Activated T-helper 1 cell treated with anti-CD3 and anti-CD28 coated beads, Interleukin-2, amount 50 U/mL, for 16 hours (primary cell): ENCODE measurements at places on chromosomes 3 and 15.

DNA sequence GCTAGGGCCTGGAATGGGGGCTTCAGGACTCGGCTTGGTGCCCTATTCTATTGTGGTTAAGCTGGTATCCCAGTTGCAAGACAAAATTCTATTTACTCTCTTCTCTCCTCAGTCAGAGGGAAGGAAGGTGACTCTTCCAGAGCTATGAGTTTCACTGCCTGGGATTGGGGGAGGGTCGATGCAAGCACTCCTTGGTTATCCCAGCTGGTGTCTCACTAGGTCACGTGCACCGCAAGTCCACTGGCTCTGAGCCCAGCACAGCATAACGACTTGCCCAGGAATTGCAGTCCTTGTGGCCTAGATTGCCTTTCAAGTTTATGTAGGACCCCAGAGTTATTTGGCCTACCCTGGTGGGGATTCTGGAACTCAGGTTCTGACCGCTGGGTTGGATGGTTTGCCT, 958.8 kb downstream of the IGSF11 start:
- no peak for DNase-seq

DNA sequence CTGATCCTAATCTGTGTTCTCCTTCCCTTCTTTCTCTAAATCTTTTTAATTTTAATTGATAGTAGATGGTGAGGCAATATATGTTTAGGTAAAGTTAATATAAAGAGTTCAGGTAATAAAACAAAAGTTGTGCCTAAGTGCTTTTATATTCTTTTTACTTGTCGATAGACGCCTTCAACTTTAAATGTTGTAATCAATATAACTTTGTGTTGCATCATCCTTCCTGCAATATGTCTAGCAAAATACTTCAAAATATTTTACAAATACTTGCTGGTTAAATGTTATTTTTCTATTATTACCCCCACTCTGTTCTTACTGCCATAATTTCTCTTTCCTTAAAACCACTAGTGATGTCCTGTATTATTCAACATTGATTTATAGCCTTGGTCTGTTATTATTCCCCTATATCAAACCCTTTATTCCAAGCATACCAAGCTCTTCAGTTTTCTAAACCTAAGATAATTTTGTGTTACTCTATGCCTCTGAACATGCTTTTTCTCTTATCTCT, 92.4 kb downstream of the NAALADL2 start:
- no peak for DNase-seq

DNA sequence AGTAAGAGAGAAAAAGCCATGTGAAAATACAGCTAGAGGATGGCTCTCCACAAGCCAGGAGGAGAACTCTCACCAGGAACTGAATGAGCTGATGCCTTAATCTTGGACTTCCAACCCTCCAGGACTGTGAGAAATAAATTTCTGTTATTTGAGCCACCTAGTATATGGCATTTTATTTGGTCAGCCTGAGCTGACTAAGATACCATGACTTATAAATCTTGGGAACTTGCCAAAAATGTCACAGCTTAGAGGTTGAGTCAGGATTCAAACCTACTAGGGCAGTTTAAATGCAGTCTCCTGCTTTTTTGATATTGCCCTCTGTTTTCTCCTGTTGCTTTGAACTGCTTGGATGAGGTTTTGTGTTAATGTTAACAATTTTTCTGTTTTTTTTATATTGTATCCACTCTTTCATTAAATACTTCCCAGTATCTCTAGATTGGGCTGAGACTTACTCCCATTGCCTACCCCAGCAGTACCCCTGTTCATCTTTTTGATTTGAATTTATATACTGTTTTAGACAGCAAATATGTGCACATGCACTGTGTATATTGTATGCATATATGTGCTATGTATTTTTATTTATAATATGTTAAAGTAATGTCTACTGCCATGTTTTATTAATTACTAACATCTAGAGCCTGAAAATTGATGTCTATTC, 1223.2 kb downstream of the OTOL1 start:
- DNase-seq, result no peak

GRCh38 chr15:88605189-88606069, 15.7 kb upstream of the AEN start:
- no peak for DNase-seq

DNA sequence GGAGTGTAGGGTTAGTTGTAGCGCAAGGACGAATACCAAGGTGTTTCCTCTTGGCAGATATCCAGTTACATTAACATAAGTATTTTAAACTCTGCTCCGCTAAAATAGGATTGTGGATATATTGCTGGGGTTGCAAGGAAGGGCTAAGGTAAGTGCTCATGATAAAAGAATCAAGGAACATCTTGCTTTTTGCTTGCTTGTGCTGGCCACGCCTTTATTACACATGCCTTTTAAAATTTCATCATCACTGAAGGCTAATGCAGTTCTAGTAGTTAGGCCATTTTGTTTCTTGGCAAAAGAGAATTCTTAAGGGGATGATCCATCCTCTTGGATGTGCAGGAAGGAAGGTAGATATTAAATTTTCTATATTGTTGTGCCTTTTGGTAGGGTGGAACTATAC, 415.6 kb upstream of the TPM1 start:
- no peak for DNase-seq

- no peak for DNase-seq
Measured at GRCh38 chr3:16174976-16175901, 759 bp downstream of the GALNT15 start.

DNA sequence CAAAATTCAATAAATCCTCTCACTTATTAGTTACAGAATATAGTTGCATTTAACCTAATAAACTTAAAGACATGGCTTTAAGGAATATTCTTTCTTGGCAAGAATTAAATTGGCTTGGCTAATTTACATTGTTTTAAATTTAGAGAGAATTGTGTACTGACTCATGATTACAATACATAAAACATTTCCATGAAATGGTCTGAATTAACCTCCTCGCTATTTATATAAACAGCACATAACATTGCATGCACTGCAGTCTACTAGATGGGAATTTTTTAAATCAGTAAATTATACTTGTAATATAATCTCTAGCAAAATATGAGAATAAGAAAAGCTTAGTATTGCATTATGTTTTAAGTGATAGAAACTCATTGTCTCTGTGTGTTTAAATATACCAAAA, 268.9 kb downstream of the SHOX2 start:
- no peak for DNase-seq

GRCh38 chr3:162938083-162938482, 1441.5 kb downstream of the OTOL1 start:
- DNase-seq, result no peak

DNA sequence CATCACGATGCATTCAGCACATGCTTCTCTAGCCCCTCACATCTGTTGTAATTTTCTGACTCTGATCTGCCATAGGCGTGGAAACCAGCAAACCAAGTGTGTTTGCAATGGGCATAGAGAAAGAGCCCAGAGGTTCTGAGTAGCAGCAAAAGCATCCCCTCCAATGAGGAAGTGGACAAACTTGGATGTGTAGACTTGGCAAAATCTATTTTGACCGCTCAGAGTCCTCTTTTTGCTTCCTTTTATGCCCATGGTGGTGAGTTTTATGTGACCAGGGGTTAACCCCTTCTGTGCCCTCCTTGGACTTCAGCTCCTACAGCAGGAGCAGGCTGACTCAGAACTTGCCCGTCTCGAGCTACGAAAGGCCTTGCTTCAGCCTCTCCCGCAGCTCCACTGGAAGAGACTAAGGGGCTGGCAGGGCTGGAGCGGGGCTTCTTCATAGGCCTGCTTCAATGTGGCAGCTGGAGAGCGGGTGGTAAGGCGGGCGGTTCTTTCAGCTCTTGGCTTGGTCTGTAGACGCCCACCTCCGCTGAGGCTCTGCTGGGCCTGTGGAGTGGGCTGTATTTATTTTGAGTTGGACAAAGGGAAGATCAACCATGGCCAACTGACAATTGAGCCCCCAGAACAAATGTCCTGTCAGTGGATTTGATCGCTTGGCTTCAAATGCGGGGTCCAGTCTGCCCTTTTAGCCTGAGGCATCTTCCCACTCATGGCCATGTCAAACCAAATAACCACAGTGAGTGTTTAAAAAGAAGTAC, 6.5 kb upstream of the ETV5 start:
- DNase-seq, result no peak

- DNase-seq, result no peak
Measured at GRCh38 chr3:116338713-116339112, 106.6 kb downstream of the LSAMP start.

GRCh38 chr3:46019707-46020106, 7.6 kb downstream of the XCR1 start:
- DNase-seq, result no peak

- no peak for DNase-seq
Measured at GRCh38 chr3:55128225-55128823, 200.5 kb upstream of the LRTM1 start.

GRCh38 chr3:56762718-56763117, 39.0 kb downstream of the ARHGEF3 start:
- DNase-seq, result no peak

GRCh38 chr3:132978464-132978863, 59.7 kb upstream of the TMEM108 start:
- no peak for DNase-seq

- no peak for DNase-seq
Measured at GRCh38 chr15:90807786-90808086, 60.7 kb upstream of the FURIN start.

GRCh38 chr3:43062564-43063040, 43.3 kb downstream of the POMGNT2 start:
- DNase-seq, result no peak

- DNase-seq, result no peak
Measured at GRCh38 chr3:108106031-108106430, 15.2 kb upstream of the CD47 start.

DNA sequence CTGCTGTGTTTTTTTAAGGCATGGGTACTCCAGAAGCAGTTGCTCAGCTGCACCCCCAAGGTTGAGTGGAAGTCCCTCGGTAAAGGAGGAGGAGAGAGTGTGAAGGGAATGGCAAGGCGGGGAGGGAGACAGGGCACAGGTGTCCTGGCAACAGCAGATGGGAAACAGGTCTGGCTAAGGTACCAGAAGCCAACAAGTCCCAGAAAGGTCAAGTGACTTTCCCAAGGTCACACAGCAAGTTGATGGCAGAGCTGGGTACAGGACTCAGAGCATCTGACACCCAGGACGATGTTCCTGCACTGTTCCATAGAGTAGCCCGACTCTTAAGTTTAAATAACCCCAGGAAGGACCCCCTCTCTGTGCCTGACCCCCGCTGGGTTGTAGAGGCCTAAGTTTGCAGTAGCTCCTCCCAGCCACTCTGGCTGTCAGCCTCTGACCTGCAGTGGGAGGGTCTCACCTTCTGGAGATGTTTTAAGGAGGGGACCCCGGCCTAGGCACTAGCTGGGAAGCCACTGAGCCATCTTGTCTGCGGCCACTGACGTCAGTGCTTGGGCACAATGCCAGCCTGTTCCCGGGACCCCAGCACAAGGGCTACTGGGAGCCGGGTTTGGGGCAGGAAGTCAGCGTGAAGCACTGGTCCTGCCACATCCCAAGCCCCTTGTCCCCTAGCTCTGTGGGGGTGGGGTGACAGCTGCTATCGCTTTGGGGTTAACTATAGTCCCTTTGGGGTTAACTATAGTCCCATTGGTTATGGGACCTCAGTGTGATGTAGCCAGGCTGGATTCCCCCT, 10.5 kb downstream of the CSK start:
- no peak for DNase-seq

GRCh38 chr3:20488151-20488550, 302.1 kb upstream of the SGO1 start:
- DNase-seq, result no peak

DNA sequence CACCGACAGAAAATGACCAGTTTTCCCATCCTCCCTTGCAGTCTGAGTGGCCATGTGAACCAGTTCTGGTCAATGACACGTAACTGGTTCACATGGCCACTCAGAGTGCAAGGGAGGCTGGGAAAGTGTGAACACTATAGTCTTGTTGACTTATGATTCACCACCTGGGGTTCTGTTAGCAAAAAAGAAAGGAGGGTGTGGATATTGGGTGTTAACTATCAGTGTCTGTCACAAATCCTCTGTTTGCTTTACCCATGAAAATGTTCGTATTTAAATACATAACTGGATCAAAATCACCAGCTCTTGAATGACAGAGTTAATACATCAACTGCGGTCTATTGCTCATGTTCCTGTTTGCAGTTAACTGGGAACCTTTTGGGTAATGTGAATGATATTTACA, 92.3 kb downstream of the ADAMTSL3 start:
- no peak for DNase-seq

DNA sequence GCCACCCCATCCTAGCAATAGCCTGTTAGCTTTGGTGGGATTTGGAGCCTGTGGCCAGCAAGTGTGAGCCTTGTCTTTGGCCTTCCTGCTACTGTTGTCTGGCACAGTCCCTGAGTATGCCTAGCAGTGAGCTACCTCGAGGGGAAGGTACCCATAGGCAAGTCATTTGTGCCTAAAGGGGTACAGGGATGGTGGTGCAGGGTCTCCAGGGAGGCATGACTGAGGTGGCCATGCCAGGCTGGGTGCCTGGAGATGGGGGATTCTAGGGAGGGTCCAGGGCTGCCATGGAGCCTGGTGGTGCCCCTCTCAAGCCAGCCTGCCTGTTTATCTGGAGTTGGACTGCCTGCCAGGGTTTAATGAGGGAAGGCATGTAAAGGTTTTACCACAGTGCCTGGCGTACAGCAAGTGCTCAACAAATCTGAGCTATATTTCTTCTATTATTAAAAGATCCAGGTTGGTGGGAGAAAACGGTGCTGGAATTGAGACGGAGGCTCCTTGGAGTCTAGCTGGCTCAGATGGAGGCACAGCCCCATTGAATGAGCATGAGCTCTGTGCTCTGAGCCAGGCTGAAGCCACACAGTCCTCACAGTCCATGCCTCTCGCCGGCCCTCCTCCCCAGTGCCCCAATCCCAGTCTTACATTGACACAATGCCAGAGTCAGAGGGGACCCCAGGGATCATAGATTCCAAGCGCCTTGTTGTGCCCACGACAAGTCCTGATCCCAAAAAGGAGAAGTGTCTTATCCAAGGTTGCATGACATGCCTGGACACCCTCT, 76.2 kb downstream of the CORO2B start:
- no peak for DNase-seq

DNA sequence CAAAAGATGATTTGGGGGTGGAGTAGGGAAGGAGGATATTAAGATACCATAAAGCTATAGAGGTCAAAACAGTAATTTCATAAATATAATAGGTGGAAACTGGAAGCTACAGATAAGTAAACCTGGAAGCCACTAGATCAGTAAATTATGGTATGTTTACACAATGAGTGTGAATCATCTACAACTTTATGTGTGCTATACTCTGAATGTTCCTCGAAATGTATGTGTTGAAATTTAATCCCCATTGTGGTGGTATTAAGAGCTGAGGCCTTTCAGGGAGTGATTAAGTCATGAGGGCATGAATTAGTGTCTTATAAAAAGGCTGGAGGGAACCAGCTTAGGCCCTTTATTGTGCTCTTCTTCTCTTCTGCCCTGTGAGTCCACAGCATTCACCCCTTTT, 25.2 kb downstream of the EOMES start:
- DNase-seq, result no peak

DNA sequence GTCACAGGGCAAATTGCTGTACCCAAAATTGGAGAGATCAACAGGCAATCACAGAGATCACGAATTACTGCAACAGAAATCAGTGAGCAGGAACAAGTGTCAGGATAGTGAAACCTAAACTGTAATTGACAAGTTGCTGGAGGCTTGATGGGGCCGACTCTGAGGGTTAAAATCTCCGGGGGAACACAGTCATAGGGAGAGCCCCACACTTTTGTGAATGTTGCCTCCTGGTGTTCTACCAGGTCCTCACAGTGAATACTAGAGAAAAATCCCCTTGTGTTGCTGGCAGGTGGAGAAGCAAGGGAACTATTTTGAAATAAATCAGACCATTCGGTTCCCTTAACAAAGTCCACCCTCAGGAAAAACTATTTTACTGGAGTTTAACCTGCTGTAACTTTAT, 697.5 kb upstream of the CBLB start:
- no peak for DNase-seq

- no peak for DNase-seq
Measured at GRCh38 chr15:74653426-74654102, 37.9 kb downstream of the CLK3 start.
